DMS53 (cell line): ENCODE measurements at places on chromosomes 1 and 21.

DNA sequence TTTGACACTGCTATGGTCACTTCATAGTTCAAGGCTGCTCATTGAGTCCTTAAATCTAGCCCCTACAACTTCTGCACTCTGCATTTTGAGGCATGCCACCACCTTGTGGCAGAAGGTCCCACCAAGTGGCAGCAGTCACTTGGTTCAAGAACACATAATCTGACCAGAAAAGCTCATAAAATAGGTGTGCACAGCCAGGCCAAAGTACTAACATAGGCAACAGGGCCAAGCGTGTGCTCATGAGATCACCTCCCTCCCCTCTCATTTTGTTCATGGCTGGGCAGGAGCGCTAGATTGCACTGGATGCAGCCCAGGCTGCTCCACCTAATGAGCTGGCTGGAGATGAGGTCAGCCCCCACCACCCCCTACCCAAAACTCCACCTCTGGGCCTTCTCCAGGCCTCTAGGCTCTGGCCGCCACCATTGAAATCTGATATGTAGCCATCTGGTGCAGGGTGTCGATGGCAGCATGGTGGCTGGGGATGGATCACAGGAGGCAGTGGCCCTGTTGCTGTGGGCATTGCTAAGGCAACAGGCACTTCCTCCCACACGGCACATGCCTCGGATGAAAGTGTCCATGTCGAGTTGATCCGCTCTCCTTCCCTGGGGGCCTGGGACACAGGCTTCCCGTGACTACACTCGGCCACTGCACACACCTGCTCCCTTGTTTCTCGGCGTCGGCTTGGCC is 193.2 kb downstream of the TRABD2B start:
- peak; percentile 61 for DNase-seq

DNA sequence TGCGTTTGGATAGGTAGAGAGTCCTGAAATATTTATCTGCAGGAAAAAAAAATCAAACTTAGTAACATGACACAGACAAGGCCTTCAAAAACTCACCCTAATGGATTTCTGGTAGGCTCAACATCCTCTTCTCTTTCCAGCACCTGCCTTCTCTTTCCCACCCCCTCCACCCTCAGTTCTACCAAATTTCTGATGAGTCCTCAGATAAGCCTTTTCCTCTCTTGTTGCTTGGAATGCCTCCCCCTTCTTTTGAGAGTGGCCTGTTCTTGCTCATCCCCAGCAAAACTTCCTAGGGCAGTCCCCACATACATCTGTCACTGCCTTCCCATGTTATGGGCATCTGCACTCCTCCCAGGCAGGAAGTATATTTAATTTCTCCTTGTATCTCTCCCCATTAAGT is 7.6 kb upstream of the LBR start:
- DNase-seq, result no peak

DNA sequence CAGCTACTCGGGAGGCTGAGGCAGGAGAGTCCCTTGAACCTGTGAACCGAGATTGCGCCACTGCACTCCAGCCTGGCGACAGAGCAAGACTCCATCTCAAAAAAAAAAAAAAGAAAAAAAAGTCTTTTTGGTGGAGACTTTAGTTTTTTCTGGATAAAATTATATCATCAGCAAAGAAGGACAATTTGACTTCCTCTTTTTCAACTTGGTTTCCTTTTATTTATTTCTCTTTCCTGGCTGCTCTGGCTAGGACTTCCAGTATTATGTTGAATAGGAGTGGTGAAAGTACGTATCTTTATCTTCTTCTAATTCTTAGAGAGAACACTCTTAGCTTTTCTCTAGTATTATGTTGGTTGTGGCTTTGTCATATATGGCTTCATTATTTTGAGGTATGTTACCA is 130.8 kb downstream of the PCBP3 start:
- no peak for DNase-seq

DNA sequence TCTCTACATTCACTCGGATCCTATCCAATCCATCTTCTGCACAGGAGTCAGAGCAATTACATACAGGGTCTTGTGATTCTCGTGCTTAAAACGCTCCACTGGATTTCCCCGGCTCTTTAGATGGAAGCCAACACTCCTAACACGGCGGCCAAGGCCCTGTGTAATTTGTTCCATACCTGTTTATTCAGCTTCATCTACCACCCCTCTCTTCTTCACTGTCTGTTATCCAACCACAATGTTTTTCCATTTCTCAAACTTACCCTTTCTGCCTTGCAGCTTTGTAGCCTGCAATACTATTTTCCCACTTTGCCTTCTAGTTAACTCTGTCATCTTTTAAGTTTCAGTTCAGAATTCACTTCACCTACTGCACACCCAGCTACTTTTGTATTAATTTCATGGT is 249.6 kb upstream of the USP25 start:
- DNase-seq, result no peak

DNA sequence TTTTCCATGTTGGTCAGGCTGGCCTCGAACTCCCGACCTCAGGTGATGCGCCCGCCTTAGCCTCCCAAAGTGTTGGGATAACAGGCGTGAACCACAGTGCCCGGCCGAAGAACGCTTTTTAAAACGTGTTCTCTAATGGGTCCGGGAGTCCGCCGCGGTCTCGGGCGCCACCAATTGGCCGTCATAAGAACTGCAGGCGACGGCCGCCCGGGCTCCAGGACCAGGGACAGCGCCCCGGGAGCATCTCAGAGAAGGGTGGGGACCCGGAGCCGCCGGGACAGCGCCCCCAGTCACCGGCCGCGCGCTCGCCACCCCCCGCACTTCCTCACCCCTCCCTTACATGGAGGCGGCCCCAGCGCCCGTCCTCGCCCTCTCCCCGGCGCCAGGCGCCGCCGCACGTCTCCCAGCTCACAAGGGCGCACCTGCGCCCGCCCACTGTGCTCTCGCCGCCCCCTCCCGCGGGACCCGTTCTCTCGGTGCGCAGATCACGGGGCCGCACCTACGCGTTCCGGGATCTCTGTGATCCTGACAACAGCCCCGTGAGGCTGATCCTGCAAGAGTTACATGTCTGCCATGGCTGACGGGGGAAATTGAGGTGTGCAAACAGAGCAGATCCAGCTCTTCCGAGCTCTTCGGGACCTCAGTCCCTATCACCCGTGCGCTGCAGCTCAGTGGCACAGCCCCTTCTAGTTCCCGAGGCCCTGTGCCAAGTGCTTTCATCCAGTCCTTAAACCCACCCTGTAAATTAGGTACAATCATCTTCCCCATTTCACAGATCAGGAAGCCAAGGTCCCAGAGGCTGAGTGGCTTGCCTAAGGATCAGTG is 9.8 kb downstream of the RAP1GAP start:
- DNase-seq, result peak; percentile 94

DNA sequence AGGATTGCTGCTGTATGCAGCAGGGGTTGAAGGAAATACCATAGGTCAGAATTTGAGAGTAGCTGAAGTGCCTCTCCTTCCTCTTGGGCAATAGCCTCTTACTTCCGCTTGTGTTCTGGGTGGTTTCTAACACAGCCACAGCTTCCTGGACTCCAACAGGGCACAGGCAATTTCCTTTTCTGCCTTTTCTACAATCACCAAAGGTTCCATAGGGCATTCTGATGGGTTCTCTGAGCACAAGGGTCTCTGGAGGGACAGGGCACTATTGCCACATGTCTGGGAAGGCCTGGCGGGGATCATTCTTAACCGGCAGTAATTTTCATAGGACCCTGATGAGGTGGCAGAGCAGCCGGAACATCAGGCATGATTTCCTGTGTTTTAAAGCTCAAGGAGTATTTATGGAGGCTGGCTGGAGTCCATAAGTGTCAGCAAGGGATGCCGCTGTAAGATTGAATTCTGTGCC is 5.5 kb upstream of the AGTRAP start:
- DNase-seq, result no peak

GRCh38 chr1:171742577-171742922 is 685 bp upstream of the VAMP4 start:
- DNase-seq, result peak; percentile 88

DNA sequence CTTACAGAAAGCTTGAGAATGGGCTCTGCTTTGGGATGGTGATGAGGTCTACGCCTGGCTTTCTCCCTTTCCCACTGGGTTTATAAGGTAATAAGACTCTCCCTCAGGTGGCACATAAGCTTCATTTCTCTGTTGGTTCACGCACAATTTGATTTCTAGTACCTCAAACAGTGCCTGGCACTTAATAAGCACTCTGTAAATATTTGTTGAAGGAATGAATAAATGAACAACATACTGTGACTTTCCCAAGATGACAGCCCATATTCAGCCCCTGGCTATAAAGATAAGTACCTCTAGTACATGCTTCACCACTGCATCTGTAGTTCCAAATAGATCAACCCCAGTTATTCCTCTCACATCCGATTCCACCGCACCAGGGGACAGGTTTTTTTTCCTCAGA is 17.8 kb downstream of the COPA start:
- peak; percentile 97 for DNase-seq

DNA sequence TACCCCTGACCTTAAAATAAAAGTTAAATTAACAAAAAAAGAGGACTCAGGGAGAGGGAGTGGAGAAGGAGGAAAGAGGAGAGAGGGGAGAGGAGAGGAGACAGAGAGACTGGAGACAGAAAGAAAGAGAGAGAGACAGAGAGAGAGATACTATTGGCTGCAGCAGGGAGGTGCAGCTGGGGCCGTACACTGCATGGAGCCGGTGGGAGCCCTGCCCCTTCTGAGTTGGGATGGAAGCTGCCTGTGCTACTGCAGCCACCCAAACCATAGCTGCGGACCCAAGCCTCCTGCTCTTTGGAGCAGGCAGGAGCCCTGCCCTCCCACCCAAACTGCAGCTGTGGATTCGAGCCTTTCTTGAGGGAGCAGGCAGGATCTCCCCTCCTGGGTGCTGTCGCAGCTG is 32.7 kb upstream of the HP1BP3 start:
- DNase-seq, result no peak

GRCh38 chr1:182652933-182653332 is 31.5 kb downstream of the RGS8 start:
- no peak for DNase-seq

DNA sequence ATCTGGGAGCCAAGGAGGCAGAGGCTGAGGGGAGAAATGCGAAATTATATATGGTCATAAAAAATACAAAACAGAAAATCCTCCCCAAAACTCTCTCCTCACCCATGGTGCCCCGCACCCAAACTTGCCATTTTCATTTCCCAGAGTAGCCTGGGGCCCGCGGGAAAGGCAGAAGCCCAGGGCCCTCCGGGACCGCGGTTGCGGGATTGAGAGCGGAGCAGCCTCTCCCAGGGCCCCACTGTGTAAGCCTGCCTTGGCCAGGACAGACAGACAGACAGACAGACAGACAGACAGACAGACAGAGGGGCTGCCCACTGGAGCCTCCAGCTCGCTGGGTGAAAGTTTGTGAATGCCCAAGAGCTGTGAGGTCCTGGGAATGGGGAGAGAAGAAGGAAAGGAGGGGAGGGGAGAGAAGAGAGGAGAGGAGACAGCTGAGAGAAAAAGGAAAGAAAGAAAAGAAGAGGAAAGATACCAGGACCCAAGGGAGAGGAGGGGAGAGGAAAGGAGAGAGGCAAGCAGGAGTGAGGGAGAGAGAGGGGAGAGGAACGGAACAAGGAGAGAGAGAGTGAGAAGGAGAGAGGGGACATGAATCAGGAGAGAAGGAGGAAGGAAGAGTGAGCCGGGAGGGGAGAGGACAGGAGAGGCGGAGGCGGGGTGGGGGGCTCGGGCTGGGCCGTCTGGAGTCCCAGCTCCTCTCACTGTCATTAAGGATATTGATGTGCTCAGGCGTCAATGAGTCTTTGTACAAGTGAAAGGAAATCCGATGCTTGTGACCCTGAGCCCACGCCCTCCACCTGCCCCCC is 69.3 kb upstream of the CASZ1 start:
- DNase-seq, result no peak

DNA sequence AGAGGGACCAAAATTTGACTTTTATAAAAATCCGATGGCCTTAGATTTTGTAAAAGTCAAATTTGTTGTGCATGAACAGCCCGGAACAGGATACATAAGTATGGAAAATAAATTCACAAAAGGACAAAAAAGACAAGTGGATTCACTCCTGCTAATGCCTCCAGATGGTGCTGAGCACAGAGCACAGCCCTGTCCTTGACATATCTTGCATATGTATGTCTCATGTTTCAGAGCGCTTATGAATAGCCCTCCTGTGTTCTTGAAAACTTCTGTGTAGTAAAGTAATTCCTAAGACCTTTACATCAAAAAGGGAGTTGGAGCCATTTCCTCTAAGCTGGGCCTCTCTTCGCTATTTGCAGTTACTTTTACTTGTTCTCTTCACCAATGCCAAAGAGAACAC is 110.7 kb upstream of the RAB3GAP2 start:
- DNase-seq, result no peak

DNA sequence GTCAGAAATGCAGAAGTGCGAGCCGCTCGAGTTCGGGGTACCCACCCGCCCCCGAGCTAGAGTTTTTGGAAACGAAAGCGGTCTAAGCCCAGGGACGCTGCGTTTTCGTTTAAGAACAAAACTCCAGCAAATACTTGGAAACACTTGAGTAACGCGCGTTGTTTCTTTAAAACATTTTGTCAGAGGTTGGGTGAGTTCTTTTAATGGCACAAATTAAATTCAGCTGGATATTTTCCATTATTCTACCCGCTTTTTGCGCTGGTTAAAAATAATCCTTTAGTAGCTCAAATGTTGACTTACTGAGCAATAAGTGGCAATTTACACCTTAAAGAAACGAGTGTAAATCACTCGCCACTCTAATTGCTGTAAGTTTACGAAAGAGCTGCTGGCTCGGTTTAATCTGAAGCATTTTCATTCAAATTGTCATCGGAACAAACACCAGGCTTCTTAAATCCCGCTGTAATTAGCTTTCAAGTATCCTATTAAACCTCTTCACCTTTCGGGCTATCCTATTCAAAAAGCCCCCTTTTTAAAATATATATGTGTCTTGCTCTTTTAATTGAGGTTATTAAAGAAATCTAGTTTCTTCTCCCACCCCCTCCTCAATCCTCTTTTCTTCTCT is 1.5 kb downstream of the LHX8 start:
- peak; percentile 58 for DNase-seq

GRCh38 chr1:12511516-12512468 is 106.2 kb downstream of the DHRS3 start:
- DNase-seq, result no peak

GRCh38 chr1:30929135-30929889 is 20.8 kb upstream of the SDC3 start:
- DNase-seq, result peak; percentile 74

DNA sequence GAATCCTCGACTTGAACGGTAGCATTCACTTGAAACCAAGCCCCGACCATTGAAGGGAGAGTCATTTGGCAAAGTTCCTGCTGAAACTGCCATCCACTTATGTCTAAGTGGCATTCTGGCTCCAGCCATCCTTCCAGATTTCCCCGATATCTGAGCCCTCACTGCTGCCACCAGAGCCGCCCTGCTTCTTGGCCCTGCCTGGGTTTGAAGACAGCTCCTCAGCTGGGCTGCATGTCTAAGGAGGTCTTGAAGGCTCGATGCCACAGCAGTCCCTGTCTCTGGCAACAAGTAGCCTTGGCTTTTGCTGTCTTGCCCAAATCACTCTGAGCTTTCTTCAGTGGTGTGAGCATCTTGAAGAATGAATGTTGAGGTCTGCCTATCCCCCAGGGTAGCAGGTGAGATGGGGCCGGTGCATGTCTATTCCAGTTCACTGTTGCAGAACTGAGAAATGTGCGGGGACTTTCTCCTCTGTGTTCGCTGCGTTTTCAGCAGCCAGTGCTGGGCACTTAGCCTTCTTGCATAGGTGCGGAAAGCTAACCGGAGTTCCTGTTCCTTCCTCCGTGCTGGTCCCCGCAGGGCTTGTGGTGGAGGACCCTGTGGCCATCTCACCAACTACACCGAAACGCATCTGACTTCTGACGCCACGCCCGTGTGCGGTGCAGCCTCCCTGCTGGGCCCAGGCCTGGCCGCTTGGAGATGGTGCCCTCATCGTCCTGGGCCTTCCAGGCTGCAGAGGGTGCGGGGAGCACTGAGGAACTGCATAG is 29.2 kb downstream of the MAN1C1 start:
- no peak for DNase-seq
